ENCODE measurements at places on chromosomes 13 and 19. TPM values are rescaled to one million over a fixed set of nuclear protein-coding genes. Genes with fewer than 3 reads are reported as not detected.

MAP2K2 gene
- 161 TPM for total RNA-seq

NTF4 gene
- 48.5 TPM for total RNA-seq

NXNL1 gene
- total RNA-seq: not detected

STAP2 gene
- 75.3 TPM for total RNA-seq

BCKDHA gene
- 22.6 TPM for total RNA-seq

CELF5 gene
- 2.6 TPM for total RNA-seq

DNA sequence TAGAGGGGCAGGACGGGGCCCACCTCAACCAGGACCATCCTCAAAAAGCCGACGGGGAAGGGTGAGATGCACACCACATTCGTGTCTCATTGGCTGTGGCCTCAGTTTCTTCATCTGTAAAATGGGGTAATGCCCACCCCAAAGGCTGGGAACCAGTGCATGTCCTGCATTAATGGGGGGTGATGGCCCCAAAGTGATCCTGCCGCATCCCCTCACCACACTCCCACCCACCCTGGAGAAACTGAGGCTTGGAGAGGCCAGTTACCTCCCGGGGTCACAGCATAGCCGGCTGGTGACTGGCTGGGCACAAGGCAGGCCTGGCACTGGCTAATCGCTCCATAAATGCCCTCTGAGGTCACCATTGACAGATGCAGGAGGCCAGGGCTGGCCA is 640 bp upstream of the MIDN start:
- DNase-seq: no peak
- H3K4me3 ChIP-seq: peak overlapping the region; percentile 20
- H3K27me3 ChIP-seq: no peaks in the 10 kb centered on the region
- H3K36me3 ChIP-seq: no peaks in the 10 kb centered on the region
- peaks cover 12% of the 10 kb centered on the region for H3K4me1 ChIP-seq

DNA sequence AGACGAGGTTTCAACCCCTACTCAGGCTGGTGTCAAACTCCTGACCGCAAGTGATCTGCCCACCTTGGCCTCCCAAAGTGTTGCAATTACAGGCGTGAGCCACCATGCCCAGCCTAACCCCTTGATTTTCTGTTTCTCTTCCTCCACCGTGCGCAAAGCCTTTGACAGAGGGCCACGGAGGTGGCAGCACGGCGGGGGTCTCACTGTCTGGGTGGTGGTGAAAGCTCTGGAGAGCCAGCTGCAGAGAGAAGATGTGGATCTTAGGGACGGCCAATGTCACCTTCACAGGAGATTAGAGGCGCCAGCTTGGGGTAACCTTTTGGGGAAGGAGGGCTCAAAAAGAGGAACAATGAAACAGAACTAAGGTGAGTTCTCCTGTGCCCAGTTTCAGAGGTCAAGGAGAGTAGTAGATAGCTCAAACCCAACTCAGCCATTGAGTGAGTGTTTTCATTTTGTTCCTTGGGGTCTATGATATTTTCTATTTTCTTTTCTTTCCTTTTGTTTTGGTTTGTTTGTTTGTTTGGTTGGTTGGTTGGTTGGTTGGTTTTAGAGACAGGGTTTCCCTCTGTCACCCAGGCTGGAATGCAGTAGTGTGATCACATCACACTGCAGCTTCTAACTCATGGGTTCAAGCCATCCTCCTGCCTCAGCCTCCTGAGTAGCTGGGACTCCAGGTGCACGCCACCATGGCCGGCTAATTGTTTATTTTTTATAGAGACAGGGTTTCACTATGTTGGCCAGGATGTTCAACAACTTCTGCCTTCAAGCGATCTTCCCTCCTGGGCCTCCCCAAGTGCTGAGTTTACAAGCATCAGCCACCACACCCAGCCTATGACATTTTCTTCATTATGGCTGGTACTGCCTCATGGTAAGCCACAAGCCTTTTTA is 37.7 kb downstream of the GPR42 start:
- no peaks in the 10 kb centered on the region for H3K36me3 ChIP-seq
- DNase-seq: no peak
- H3K27ac ChIP-seq: no peak overlapping the region
- peaks cover 38% of the 10 kb centered on the region for H3K27me3 ChIP-seq
- H3K4me1 ChIP-seq: peaks cover 8% of the 10 kb centered on the region
- no peak overlapping the region for H3K4me3 ChIP-seq

DNA sequence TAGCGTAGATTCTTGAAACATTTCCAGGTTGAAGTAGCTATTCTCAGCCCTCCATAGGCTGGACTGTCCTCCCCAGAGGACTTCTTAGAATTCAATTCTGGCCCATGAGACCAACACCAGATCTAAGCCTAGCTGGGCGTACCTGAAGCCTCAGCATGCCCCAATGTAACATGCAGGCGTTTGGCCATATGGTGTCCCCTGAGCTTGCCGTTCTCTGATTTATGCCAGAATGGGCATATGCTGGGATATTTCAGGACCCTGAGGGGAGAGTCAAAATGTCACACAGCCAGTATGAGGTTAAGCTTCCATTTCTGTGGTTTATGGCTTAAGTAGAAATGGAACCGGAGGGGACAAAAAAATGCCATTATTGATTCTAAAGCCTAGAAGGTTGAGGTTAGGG is 317.7 kb upstream of the OBI1 start:
- no peak for DNase-seq
- H3K36me3 ChIP-seq: no peaks in the 10 kb centered on the region
- H3K4me1 ChIP-seq: no peaks in the 10 kb centered on the region
- no peak overlapping the region for H3K27ac ChIP-seq

DNA sequence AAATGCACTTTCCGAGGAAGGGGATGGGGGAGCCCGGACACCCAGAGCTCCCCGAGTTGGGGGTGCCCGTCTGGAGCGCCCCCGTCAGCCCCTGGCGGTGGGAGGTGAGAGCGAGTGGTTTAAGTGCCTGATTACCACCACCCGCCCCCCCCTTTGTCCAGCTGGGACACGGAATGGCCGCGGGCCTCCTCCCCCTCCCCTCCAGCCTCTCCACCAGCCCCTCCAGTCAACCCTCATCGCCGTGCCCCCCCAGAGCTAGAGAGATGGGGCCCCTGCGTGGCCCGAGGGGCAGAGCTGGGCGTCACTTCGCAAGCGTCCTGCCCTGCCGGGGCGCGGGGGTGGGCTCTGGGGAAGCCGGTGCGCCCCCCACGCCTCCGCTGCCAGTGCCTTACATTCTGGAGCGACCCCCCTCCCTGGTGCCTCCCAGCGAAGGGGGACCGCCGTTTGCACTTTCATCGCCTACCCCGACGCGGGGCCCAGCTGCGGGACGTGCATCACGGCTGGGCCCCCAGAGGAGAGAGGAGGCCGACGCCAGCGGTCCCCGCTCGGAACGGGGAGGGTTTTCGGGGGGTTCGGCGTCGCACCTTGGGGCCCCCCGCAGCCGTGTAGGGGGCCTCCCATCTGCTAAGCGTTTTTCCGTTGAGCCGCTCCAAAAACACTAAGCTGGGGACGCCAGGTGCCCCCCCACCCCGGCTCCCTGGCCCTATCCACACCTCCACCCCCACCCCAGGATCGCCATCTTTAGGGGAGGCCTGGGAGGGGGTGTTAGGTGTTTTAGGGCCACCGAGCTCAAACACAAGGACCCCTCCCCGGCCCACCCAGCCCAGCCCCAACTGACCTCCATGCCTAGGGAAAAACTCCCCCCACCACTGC is 16.4 kb downstream of the SMIM24 start:
- peaks cover 6% of the 10 kb centered on the region for H3K36me3 ChIP-seq
- H3K27me3 ChIP-seq: peaks cover 58% of the 10 kb centered on the region
- no peak for DNase-seq
- H3K4me1 ChIP-seq: peaks cover 20% of the 10 kb centered on the region
- H3K4me3 ChIP-seq: peak overlapping the region; percentile 33

- no peak overlapping the region for H3K27ac ChIP-seq
- H3K27me3 ChIP-seq: no peaks in the 10 kb centered on the region
- no peak for DNase-seq
- H3K36me3 ChIP-seq: peaks cover 13% of the 10 kb centered on the region
- H3K4me3 ChIP-seq: no peak overlapping the region
Observed at GRCh38 chr19:5672708-5673459, 7.4 kb downstream of the MICOS13 start.

- H3K27ac ChIP-seq: no peak overlapping the region
- no peak for DNase-seq
- peaks cover 36% of the 10 kb centered on the region for H3K27me3 ChIP-seq
- H3K36me3 ChIP-seq: no peaks in the 10 kb centered on the region
Observed at GRCh38 chr19:16899566-16900075, 10.8 kb downstream of the F2RL3 start.

GRCh38 chr19:1239796-1240737 is 1.5 kb upstream of the ATP5F1D start:
- H3K4me1 ChIP-seq: peaks cover 24% of the 10 kb centered on the region
- no peaks in the 10 kb centered on the region for H3K36me3 ChIP-seq
- H3K27me3 ChIP-seq: no peaks in the 10 kb centered on the region
- peak overlapping the region; percentile 72 for H3K4me3 ChIP-seq

GRCh38 chr13:65830411-65831205 is 1399.5 kb downstream of the PCDH9 start:
- no peaks in the 10 kb centered on the region for H3K36me3 ChIP-seq
- H3K4me3 ChIP-seq: no peak overlapping the region
- H3K4me1 ChIP-seq: no peaks in the 10 kb centered on the region
- no peak for DNase-seq

- no peak overlapping the region for H3K4me3 ChIP-seq
- DNase-seq: no peak
- no peaks in the 10 kb centered on the region for H3K36me3 ChIP-seq
Observed at GRCh38 chr13:75385708-75386083, 96.3 kb downstream of the TBC1D4 start.

DNA sequence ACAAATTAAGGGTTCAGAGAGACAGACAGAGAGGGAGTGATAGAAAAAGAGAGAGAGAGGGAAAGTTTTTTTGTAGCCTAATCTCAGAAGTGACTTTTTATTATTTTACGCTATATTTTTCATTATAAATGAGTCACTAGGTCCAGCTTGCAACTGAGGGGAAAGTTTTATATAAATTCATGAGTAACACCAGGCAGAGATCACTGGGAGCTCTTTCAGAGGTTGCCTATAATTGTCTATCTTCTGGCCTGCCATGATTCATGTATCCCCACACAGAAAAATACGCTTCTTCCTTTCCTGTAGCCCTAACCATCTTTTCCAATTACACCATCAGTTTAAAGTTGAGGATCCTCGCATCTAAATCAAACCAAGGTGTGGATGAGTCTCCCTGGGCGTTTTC is 467.9 kb downstream of the SLITRK1 start:
- DNase-seq: no peak
- no peaks in the 10 kb centered on the region for H3K27me3 ChIP-seq
- H3K4me3 ChIP-seq: no peak overlapping the region
- H3K4me1 ChIP-seq: no peaks in the 10 kb centered on the region
- H3K27ac ChIP-seq: no peak overlapping the region
- no peaks in the 10 kb centered on the region for H3K36me3 ChIP-seq

DNA sequence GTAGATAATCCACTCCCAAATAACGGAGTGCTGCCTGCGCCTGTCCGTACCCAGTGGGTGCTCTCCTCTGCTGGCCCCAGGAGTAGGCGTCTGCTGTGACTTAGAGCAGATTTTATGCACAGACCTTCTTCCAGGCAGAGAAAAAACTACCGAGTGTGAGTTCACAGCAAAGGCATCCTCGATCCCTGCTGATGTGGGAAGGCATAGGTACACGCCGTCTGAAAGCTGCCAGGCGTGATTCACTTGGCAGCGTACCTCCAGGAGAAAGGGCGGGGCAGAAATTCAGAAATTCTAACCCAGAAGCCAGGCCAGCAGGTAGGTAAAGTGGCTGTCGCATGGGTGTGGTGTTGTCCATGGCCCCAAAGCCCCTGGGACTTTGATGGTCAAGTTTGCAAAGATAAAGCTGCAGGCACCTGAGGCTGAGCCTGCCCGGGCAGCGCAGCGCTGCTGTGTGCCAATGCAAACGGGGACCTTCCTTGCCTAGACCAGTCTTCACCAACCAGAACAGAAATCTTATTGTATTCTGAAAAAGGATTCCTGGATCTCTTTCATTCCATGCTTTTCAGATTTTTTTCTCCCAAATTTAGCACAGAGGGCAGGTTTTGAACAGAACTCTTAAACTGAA is 36.3 kb downstream of the COL4A2 start:
- peak overlapping the region; percentile 54 for H3K27ac ChIP-seq
- no peak for DNase-seq
- no peaks in the 10 kb centered on the region for H3K27me3 ChIP-seq
- peaks cover 42% of the 10 kb centered on the region for H3K4me1 ChIP-seq
- peaks cover 2% of the 10 kb centered on the region for H3K36me3 ChIP-seq
- H3K4me3 ChIP-seq: no peak overlapping the region

DNA sequence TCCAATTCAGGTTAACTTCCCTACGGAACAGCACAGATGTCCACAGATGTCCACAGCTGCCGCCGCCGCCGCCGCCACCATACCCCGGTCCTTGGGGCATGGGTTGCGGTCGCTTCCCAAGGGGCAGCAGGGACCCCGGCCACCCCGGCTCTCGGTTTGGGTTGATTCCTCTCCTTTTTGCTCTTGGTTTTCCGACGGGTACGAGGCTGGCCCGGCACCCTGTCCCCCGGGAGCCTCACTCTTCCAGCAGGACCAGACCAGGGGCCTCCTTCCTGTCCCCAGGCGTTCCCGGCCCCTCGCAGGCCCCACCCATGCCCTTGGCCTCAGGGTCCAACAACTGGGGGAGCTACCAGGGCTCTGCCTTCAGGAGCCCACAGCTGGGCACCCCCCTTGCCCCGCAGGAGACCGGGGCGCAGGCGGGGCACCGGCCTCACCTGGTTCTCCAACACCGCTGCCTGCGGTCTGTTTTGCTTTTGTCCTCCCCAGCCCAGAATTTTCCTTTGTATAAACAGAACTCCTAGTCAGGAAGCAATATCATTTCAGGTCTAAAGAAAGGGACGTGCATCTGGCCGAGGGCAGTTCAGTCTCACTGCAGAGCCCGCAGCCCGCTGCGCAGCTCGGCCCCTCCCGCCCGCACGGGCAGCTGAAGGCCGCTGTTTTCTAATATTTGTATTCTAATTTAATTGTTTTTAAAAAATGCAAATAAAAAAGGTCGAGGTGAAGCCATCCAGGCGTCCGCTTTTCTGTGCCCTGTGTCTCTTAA is 27.9 kb downstream of the ZBTB7A start:
- H3K36me3 ChIP-seq: peaks cover 10% of the 10 kb centered on the region
- H3K27ac ChIP-seq: no peak overlapping the region
- H3K27me3 ChIP-seq: no peaks in the 10 kb centered on the region

- no peak overlapping the region for H3K4me3 ChIP-seq
- no peak overlapping the region for H3K27ac ChIP-seq
- peaks cover 17% of the 10 kb centered on the region for H3K4me1 ChIP-seq
- H3K36me3 ChIP-seq: no peaks in the 10 kb centered on the region
- DNase-seq: no peak
Observed at GRCh38 chr13:77480066-77480465, 55.4 kb upstream of the SCEL start.

- H3K27me3 ChIP-seq: peaks cover 18% of the 10 kb centered on the region
- DNase-seq: no peak
- H3K4me3 ChIP-seq: no peak overlapping the region
- H3K27ac ChIP-seq: no peak overlapping the region
- H3K36me3 ChIP-seq: no peaks in the 10 kb centered on the region
Observed at GRCh38 chr19:54333586-54334298, 5.2 kb downstream of the LILRA4 start.

Data from mesothelial cell of epicardium (in vitro differentiated cells).